Thymus (tissue), 14 donors: ENCODE measurements at places on chromosomes 12 and 14.

GRCh38 chr14:100824091-100824551, 1.8 kb upstream of the MEG3 start:
- H3K27me3 ChIP-seq, result peaks cover 12% of the 10 kb centered on the region
- DNase-seq, result no peak
- peaks cover 18% of the 10 kb centered on the region for H3K4me1 ChIP-seq
- no peaks in the 10 kb centered on the region for H3K36me3 ChIP-seq
- H3K4me3 ChIP-seq, result no peak overlapping the region

DNA sequence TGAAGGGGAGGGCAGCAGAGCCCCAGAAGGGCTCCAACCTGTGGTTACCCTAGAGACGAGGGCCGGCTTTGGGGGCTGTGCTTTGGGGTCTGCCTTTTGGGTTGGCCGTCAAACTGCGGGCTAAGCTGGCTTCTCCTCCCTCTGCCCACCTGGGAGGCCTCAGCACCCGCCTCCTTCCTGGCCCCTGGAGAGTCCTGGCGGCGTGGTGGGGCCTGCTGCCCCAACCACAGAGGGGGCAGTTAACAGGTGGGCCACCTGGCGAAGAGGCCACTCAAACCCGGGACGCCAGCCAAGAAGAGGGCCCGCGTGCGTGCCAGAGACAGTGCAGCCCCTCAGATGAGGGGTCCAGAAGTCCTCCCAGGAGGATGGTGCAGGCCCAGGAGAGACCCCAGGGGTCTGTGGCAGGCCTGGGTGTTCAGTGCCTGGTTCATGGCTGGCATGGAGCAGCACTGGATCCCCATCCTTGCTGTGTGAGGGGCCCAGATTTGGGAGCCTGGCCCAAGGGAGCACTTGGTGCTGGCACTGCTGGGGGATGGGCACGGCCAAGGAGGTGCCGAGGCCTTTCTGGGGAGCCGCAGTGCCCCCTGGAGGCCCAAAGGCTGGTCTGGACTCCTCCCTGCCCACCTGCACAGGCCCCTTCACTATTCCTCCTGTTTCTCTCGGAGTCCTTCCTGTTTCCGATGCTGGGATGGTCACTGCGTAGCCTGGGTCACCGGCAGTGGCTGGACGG, 48.8 kb downstream of the LRCOL1 start:
- DNase-seq, result no peak
- H3K36me3 ChIP-seq, result no peaks in the 10 kb centered on the region
- H3K27me3 ChIP-seq, result peaks cover 2% of the 10 kb centered on the region
- H3K4me1 ChIP-seq, result peaks cover 22% of the 10 kb centered on the region
- H3K27ac ChIP-seq, result no peak overlapping the region

GRCh38 chr14:34199585-34199984, 248.7 kb upstream of the EGLN3 start:
- H3K4me3 ChIP-seq, result no peak overlapping the region
- H3K27ac ChIP-seq, result no peak overlapping the region
- no peaks in the 10 kb centered on the region for H3K4me1 ChIP-seq
- no peak for DNase-seq
- H3K27me3 ChIP-seq, result no peaks in the 10 kb centered on the region

DNA sequence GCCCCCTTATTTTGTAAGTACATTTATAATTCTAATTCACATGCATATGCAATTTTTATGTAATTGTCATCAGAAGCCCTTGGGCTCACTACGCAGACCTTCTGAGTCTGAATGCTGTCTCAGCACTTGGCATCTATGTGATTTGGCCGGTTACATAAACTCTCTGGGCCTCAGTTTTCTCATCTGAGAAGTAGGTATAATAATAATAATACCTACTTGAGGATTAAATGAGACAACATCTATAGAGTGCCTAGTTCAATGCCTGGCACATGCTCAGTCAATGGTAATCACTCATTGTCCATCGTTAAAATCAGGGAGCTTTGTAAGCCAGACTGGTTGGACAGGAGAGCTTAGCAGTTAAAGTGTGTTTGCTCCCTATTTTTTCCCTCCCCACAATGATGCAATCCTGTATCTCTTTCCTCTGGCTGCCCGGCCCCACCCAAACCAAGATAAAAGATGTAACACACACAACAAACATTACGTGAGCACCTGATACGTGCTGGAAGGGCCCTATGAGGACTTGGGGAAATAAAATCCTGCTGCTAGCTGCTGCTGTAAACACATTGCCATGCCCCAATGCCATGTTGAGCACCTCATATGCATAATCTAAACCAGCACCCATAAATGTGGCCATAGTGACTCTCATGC, 235.0 kb downstream of the CRADD start:
- H3K36me3 ChIP-seq, result no peaks in the 10 kb centered on the region
- no peak for DNase-seq
- no peaks in the 10 kb centered on the region for H3K4me1 ChIP-seq
- H3K27ac ChIP-seq, result no peak overlapping the region

- no peaks in the 10 kb centered on the region for H3K4me1 ChIP-seq
- no peak overlapping the region for H3K4me3 ChIP-seq
- H3K36me3 ChIP-seq, result no peaks in the 10 kb centered on the region
- DNase-seq, result no peak
Observed at GRCh38 chr12:10102322-10102721, 3.5 kb upstream of the CLEC1A start.

- no peak for DNase-seq
- no peak overlapping the region for H3K4me3 ChIP-seq
- no peaks in the 10 kb centered on the region for H3K4me1 ChIP-seq
- no peaks in the 10 kb centered on the region for H3K27me3 ChIP-seq
- H3K36me3 ChIP-seq, result no peaks in the 10 kb centered on the region
- H3K27ac ChIP-seq, result no peak overlapping the region
Observed at GRCh38 chr14:85315290-85315689, 214.7 kb upstream of the FLRT2 start.

DNA sequence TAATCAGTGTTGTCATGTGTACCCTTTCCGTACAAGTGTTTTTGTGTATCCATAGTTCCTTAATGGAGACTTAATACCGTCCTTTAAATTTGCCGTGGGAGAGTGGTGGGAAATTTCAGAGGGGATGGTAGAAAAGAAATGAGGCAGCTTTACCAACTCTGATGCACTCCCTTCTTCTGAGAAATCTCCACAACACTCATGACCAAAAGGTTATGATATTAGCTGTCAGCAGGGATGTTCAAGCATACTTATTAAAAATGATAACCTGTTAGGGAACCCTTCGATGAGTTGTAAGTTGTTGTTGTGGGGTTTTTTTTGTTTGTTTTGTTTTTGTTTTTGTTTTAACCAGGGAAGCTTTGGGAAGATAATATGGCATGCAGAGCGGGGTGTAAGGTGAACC, 12.5 kb downstream of the RAB21 start:
- peaks cover 3% of the 10 kb centered on the region for H3K36me3 ChIP-seq
- H3K27me3 ChIP-seq, result no peaks in the 10 kb centered on the region
- DNase-seq, result no peak
- no peak overlapping the region for H3K4me3 ChIP-seq
- H3K4me1 ChIP-seq, result no peaks in the 10 kb centered on the region
- H3K27ac ChIP-seq, result no peak overlapping the region

- H3K4me3 ChIP-seq, result no peak overlapping the region
- H3K4me1 ChIP-seq, result peaks cover 4% of the 10 kb centered on the region
- H3K27ac ChIP-seq, result no peak overlapping the region
- no peak for DNase-seq
- H3K27me3 ChIP-seq, result no peaks in the 10 kb centered on the region
Observed at GRCh38 chr12:69480698-69481097, 10.5 kb downstream of the FRS2 start.

DNA sequence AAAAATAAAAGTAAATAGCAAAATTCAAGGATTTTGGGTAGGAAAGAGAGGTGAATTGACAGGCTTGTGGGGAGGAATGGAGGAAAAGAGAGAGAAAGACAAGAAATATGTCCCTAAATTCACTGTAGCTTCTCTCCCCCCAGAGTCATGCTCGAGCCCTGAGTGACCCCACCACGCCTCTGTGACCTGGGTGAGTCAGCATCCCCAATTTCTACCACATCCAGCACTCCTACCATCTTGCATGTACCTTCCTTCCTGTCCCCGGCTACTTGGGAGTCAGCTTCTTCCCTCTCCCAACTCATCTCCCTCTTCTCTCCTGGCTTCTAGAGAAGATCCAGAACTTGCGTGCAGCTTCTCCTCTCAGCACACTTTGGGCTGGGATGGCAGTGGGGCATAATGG, 9.8 kb downstream of the ZNF219 start:
- H3K27me3 ChIP-seq, result no peaks in the 10 kb centered on the region
- DNase-seq, result no peak
- H3K27ac ChIP-seq, result no peak overlapping the region
- H3K36me3 ChIP-seq, result peaks cover 46% of the 10 kb centered on the region

- no peak overlapping the region for H3K4me3 ChIP-seq
- no peaks in the 10 kb centered on the region for H3K27me3 ChIP-seq
- no peak for DNase-seq
- H3K27ac ChIP-seq, result no peak overlapping the region
- H3K36me3 ChIP-seq, result peaks cover 37% of the 10 kb centered on the region
Observed at GRCh38 chr12:57000393-57000792, 6.0 kb downstream of the ZBTB39 start.
